ENCODE measurements at places on chromosomes 12 and 14.

DNA sequence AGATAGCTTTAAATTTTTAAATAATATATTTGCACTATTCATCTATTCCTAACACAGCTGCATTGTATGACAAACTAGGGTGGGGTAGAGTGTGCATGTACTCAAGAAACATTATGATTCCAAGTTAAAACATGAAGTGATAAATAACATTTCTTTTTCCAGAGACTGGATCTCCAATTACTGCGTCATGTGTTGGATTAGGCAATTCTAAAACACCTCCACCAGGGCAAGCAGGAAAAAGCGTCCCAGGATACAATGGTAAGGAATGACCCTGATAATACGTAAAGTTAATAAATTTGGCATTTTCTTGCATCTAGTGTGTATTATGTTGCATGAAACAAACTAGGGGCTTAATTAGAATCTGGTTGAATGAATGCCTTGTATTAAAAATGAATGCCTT lies 138.9 kb downstream of the ACSS3 start:
- DNase-seq, result no peak

GRCh38 chr14:101465795-101466448 lies 95.4 kb upstream of the DIO3 start:
- DNase-seq, result no peak

DNA sequence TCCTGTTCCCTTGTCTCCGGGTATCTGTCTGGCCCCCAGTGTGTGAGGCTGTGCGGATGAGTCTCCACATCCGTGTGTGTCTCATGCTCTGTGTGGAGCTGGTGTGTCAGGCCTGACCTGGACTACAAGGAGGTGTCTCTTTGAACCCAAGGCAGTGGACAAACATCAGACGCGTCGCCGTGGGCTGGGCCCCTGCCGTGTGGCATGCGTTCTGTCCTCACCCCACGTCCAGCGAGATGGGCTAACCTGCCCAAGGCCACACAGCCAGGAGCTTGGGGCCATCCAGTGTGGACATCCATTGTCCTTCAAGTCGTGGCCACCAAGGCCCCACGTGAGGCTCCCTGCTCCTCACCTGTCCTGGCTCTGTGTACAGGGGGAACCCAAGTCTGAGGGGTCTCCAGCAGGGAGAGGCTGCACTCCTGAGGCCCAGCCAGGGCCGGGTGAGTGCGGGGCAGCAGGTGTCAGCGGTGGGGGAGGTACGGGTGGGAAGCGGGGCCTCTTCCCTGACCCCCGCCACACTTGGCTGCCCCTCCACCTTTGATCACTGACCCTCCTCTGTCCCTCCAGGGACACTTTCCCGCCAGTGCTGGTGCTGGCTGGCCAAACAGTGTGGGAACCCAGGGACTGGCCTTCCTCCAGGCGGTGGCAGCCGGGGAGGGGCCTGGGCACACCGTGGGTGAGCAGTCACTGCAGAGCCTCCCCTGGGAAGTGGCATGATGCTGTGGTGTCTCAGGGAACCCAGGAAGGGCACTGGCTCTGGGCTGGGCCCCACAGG lies 48.5 kb downstream of the CYP46A1 start:
- no peak for DNase-seq

DNA sequence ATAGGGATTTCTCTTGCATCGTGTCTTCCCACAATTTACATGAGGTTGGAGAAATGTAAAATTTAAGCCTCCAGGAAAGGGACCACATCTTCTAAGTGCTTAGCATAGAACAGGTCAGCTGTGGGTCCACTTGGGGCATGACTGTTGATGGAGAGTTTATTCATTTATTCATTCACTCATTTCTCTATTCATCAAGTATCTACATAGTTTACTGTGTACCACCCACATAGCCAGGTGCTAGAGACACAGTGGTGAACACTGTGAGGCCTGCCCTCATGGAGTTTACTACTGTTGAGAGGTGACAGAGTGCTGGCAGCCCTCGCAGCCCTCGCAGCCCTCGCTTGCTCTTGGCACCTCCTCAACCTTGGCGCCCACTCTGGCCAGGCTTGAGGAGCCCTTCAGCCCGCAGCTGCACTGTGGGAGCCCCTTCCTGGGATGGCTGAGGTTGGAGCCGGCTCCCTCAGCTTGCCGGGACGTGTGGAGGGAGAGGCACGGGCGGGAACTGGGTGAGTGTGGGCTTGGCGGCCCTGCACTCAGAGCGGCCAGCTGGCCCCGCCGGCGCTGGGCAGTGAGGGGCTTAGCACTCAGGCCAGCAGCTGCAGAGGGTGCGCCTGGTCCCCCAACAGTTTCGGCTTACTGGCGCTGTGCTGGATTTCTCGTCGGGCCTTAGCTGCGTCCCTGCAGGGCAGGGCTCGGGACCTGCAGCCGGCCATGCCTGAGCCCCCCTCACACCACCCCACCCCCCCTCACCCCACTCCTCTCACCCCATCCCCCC lies 1.7 kb upstream of the JPH4 start:
- peak; percentile 6 for DNase-seq

DNA sequence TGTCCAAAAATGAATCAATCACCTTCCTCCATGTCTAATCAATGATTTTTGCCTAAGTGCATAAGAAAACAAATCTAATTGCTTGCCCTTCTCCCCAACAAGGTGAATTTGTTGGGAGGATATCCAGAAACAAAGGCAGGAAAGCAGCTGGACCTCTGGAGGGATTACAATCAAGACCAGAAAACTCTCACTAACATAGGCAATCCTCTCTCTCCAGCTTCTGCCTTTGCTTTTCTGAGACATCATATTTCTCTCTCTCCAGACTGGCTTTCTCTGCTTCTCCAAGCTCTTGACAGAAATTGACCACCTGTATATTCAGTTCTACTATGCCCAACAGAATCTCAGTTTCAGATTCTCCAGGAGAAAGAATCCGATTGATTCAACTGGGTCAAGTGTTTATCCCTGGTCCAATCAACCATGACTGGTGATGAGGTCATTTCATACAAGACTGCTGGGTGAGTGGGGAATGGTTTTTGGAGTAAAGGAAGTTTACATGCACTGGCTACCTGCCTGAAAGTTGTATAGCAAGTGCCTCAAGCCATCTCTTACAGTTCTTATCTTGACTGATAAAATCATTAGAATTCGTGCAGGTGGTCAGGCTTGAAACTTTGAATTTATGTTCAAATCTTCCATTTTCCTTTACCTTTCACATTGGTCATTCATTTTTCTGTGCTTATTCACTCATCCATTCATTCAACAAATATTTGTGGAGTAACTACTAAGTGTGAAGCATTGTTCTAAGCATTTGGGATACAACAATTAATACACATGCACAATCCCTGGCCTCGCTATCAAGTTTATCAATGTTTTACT lies 22.2 kb upstream of the CFAP54 start:
- DNase-seq, result no peak

GRCh38 chr12:3091038-3091319 lies 13.8 kb downstream of the TSPAN9 start:
- no peak for DNase-seq

GRCh38 chr12:43436597-43436996 lies 115.4 kb downstream of the ADAMTS20 start:
- DNase-seq, result no peak

GRCh38 chr12:112149596-112149995 lies 24.2 kb downstream of the TRAFD1 start:
- DNase-seq, result no peak

- no peak for DNase-seq
These were observed 4.2 kb downstream of the DAZAP2 start for GRCh38 chr12:51242876-51243275.

DNA sequence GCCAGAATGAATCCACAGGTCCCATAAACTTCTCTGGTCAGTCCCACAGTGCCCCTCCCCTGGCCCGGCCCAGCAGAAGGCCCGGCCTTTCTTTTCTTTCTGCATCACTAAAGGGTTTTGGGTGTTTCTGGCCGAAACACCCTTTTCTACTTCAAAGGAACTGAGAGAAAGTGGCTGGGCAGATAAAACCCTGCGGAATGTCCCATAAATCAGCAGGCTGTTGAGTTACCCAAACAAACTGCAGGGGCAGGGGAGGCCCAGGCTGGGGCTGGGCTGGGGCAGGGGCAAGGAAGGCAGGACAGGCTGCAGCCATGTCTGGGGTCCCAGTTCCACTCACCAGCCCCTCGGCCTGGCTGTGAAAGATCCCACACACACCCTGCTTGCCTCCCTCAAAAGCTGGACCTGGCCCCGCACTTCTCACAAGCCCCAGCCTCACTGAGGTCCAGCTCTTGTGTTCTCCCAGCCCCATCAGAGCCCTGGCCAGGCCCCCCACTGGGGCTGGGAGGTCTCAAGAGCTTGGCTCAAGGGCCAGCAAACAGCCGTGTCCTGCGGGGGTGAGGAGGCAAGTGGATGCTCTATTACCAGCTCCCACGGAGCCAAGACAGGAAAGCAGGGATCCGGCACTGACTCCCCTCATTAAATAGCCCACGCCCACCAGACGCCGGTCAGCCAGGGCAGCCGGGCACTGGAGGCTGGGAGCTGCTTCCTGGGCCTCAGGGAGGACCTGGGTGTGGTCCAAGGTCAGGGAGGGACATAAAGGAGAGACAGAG lies 41.9 kb downstream of the CCNK start:
- no peak for DNase-seq
